ENCODE measurements at places on chromosomes 4 and X.
A peak's percentile ranks its signal among the peaks of the same experiment; 100 is the strongest.

DNA sequence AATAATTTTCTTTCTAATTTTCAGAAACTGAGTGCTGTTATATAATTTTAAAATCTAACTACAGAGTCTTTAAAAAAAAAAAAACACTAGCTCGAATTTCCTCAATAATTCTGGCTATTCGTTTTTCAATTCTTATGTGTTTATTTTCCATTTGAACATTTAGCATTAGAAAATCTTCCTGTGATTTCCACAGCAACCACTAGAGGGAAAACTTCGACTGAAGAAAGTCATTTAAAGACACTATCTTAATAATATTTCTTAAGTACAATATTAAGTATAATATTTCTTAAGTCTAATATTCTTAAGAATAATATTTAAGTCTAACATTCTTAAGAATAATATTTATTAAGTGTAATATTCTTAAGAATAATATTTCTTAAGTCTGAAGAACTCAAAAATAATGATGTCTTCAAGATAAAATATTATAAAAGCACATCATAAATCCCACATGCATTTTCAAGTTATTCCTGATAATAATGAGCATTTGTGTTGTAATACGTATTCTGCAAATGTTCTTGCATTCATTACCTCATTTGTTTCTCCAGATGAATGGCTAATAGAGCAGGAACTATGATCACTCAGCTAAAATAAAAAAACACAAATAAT is 118.4 kb upstream of the WDR17 start:
- no peak for DNase-seq

DNA sequence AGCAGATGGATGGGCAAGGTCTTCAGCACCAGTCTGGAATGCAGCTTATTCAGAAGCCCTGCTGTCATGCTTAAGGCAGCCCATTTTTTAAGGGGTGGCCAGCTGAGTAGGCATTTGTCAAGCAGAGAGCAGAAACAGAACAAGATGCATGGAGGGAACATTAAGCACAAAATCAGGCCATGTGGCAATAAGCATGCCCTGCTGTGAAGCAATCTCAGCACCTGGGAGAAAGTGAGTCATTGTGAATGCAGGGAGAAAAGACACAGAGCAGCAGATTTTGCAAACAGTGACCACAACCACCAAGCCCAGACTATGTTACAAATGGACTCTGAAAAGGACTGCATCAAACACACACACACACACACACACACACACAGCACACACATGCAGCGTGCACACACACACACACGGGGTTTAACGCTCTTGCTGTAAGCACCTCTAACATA is 94.1 kb upstream of the GALNT7 start:
- DNase-seq: no peak

DNA sequence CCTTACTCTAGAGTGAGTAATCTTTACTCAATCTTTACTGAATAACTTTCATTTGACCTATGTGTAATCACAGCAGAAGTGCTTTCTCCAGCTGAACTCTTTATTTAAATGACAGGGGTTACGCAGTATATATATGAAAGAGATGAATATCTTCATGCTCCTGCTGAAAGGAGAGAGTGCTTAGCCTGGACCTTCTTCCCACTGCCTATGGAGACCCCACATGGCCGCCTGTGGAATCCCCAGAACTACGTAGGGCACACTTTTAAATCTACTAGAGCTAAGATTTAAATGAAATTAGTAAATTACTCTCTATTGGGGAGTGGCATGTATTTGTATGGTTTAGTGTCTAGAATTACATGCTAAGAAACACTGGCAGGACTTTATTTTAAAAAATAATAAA is 391.2 kb downstream of the ANKRD50 start:
- DNase-seq: peak; percentile 34

GRCh38 chr4:139977838-139978609 is 176.0 kb downstream of the MAML3 start:
- no peak for DNase-seq

- peak; percentile 60 for DNase-seq
Observed at GRCh38 chrX:19887911-19888879, 795 bp upstream of the SH3KBP1 start.

GRCh38 chr4:40240040-40240653 is 43.3 kb downstream of the RHOH start:
- DNase-seq: no peak

DNA sequence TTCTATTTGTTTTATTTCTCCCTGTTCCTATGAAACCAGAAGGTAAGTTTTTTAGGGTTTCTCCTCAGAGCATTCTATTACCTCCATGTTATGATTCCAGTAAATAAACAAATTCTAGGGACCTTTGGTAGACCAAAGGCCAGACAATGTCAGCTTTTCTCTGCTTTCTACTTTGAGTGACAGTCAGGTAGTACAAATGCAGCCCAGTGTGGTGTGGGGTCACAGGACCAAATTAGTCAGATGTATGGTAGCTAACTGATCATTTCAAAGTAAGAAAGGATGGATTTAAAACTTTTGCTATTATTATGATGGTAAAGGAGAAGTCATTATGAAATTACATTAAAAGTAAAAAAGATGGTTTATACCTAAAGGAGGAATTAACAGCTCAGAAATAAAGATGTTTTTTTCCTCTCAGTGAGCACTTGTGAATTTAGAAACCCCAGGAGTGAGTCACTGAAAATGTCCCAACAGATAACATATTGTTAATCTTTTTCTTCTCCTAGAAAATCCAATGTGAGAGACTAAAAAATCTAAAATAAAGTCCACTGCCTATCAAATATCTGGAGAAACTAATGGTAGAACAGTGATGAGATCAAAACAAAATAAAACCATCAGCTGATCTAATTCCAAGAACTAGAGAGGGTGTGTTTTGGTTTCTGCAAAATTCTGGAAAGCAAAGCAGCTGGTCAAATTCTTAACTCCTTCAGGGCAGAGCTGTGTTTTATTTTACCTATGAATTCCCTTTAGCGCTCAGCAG is 16.6 kb upstream of the KLHL2 start:
- DNase-seq: no peak

GRCh38 chr4:172698256-172698655 is 470.4 kb upstream of the GALNT7 start:
- no peak for DNase-seq

DNA sequence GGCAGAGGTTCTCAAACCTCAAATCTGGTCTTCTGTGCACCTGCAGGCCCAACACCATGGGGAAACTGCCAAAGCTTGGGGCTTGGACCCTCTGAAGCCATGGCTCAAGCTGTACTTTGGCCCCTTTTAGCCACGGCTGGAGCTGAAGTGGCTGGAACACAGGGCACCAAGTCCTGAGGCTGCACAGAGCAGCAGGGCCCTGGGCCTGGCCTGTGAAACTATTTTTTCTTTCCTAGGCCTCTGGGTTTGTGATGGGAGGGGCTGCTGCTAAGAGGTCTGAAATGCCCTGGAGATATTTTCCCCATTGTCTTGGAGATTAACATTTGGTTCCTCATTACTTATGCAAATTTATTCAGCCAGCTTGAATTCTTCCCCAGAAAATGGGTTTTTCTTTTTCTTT is 18.3 kb upstream of the PI4K2B start:
- DNase-seq: no peak

GRCh38 chr4:146407257-146407656 is 114.5 kb downstream of the SLC10A7 start:
- DNase-seq: no peak

GRCh38 chr4:60808726-60809485 is 391.2 kb upstream of the ADGRL3 start:
- DNase-seq: no peak

DNA sequence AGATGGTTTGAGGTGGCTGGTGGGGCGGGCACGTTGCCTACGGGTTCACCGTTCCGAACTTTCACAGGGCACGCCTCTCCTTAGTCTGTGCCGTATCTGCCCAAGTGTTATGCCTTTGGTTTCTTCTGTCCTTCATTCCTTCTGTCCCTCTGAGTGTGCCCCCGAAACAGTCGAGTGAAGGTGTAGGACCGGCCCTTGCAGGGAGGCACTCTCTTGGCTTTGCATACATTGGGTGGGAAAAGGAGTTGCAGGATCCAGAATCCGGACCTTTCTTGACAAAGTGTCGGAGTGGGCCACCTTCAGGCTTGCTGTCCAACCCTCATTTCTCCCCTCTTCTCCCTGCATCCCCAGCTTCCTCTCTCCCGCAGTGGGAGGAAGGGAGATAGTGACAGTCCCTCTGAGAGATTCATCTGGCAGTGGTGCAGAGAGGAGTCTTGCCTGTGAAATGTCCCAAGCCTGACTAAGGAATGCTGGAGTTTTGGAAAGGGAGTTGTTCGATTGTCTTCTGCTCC is 569 bp downstream of the ARFIP1 start:
- peak; percentile 28 for DNase-seq

DNA sequence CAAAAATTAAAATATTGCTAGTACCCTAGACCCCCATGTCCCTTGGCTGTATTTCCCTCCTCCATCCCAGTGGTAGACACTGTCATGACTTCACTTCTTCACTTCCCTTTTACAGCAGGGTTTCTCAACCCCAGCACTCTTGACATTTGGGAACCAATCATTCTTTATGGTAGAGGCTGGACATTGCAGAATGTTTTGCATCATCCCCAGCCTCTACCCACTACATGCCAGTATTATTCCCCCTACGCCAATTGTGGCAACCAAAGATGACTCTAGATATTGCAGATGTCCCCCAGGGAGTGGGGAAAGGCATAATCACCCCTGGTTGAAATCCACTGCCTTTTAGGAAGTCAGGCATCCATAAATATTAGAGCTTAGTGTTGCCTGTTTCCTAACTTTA is 138.6 kb downstream of the AMELX start:
- DNase-seq: no peak

- DNase-seq: no peak
Observed at GRCh38 chr4:139808381-139808807, 142.8 kb downstream of the MGST2 start.

DNA sequence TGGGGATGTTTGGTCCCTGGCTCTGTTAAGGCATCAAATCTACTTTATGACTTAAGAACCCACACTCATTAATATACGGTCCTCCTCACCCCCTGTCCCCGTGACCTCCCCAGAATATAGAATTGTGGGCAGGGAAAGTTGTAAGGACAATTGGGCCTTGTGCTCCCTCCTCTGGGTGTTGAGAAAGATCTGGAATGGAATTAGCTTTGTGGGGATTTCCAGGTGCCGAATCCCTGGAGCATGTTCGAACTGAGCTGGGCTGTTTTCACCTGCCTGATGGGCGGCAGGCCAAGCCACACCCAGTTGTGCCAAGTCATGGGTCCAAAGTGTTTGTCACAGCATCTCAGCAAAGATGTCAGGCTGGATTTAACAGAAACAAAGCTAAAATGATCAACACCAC is 349.3 kb upstream of the KLF3 start:
- DNase-seq: no peak

- peak; percentile 9 for DNase-seq
Observed at GRCh38 chr4:178415925-178416324, 973.7 kb upstream of the AGA start.

DNA sequence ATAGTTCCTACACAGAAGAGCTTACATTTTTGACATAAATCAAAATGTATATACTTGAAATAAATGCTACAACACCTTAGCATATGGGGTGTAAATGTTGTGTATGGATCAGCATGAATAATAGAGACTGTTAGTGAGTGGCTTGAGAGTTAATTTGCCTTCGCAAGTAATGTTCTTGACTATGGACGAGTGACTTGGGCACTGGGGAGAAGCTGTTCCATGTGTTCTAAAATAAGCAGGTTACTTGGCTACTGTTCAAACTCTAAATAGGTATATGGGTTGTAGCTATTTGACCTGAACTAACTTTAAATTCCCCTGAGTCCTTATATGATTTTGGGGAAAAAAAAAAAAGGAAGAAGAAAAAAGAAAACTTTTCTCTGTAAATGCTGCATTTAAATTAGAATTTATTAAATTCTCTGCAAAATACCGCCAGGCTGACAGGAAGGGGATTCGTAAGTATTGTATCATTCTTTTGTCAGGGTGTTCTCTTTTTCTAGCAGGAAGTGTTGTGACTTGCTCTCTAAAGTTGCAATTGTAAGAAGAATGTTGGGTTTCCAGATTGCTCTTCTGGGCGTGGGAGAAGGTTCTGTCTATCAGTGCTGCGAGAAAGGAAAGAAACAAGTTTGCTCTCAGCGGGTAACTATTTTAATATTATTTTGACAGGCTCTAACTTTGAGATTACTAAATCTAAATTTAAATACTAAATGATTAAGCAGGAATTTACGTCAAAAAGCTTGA is 32.2 kb downstream of the PLS3 start:
- no peak for DNase-seq

GRCh38 chrX:72002875-72003274 is 92.2 kb downstream of the NHSL2 start:
- no peak for DNase-seq

GRCh38 chr4:98092833-98093439 is 50.3 kb downstream of the STPG2 start:
- DNase-seq: no peak

DNA sequence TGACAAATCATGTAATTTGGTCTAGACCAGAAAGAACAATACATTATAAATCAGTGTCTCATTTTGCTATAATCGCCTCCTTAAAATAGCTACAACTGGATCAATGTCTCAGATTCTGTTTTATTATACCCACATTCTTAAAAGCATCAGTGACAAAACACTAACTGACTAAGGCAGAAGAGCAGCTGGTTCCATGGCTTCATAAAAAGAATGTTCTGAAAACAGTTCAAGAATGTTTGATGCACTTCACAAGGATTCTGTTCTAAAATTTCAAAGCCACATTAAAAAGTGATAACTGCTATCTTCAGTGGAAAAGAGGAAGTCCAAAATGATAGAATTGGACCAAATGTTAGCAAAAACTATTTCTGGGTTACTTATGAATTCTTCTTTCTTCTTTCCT is 69.8 kb downstream of the COL25A1 start:
- DNase-seq: no peak

- DNase-seq: no peak
Observed at GRCh38 chr4:3280466-3280865, 12.4 kb upstream of the RGS12 start.

- DNase-seq: no peak
Observed at GRCh38 chr4:120508036-120508435, 414.5 kb downstream of the PRDM5 start.

GRCh38 chrX:132257116-132257515 is 37.9 kb upstream of the RAP2C start:
- DNase-seq: no peak

DNA sequence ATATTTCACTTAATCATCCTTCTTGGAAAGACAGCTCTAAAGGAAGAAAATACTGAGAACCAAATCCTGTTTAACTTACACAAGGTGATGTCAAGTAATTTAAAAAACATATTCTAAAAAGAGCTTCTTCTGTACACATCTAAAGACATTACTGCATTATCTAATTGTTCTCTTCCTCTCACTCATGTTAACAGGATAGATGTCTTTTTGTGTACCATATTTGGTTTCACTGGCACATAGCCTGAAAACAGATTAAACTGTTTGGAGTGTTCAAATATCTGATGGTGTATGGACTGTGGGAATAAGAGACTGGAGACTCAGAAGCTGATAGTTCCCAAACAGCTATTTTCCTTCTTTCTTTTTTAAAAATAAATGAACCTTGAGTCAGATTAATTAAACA is 213.3 kb upstream of the MAB21L2 start:
- DNase-seq: peak; percentile 21

Measured in D341Med (cell line).